Spinal cord (tissue), 10 donors: ENCODE measurements at places on chromosomes 11 and 22. TPM values are rescaled to one million over a fixed set of nuclear protein-coding genes. Genes with fewer than 3 reads are reported as not detected.

DNA sequence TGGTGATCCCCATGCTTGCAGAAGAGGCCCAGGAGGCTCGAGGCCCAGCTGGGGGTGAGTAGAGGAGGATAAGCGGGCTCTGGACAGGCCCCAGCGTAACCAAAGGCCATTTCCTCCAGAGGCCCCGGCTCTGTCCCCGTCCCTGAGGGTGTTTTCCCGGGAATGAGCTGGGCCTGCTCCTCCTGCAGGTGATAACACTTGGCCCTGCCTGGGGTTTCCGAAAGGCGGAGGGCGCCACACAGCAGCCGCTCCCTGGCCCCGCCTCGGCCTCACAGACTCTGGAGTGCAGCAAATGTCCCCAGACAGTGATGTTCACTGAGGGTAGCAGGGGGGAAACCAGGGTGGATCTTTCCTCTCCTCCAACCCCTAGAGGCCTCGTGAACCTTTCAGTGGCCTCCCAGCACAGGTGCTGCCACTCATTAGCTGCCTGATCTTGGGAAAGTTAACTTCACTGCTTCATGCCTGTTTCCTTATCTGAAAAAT is 10.5 kb upstream of the MGAT3 start:
- no peak overlapping the region for H3K4me3 ChIP-seq
- H3K27me3 ChIP-seq: no peaks in the 10 kb centered on the region
- H3K27ac ChIP-seq: no peak overlapping the region
- H3K36me3 ChIP-seq: peaks cover 2% of the 10 kb centered on the region

- no peaks in the 10 kb centered on the region for H3K27me3 ChIP-seq
- no peaks in the 10 kb centered on the region for H3K36me3 ChIP-seq
- no peak for DNase-seq
Observed at GRCh38 chr11:12981676-12982522, 27.2 kb upstream of the RASSF10 start.

- H3K27me3 ChIP-seq: no peaks in the 10 kb centered on the region
- H3K27ac ChIP-seq: no peak overlapping the region
- DNase-seq: no peak
- no peaks in the 10 kb centered on the region for H3K36me3 ChIP-seq
Observed at GRCh38 chr22:40211476-40212054, 33.8 kb downstream of the TNRC6B start.

DNA sequence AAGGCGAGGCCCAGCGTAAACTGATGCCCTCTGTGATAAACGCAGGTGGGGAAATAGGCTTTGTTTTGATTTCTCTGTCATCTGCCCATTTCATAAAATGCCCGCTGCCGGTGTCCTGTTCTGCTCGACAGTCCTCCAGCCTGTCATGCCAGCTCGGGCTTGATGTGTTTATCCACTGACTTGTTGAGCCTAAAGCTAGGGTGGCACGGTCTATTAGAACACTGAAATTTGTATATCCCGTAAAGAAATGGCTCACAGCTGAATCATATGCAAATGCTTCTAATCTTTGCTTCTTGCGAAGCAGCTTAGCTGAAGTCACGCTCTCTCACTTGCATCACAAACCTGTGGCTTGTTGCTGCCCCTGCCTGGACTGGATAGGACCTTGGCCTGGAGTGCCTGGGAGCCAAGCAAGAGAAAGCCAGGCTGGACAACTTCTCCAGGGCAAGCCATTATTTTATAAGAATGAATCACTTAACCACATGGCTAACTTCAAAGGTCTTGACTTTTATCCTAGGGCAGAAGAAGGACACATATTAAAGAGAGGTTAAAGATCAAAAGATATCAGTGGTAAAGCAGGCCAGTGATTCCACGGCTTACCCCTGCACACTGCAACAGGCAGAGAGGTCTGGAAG is 33.1 kb downstream of the EHF start:
- DNase-seq: no peak
- H3K27me3 ChIP-seq: no peaks in the 10 kb centered on the region

DNA sequence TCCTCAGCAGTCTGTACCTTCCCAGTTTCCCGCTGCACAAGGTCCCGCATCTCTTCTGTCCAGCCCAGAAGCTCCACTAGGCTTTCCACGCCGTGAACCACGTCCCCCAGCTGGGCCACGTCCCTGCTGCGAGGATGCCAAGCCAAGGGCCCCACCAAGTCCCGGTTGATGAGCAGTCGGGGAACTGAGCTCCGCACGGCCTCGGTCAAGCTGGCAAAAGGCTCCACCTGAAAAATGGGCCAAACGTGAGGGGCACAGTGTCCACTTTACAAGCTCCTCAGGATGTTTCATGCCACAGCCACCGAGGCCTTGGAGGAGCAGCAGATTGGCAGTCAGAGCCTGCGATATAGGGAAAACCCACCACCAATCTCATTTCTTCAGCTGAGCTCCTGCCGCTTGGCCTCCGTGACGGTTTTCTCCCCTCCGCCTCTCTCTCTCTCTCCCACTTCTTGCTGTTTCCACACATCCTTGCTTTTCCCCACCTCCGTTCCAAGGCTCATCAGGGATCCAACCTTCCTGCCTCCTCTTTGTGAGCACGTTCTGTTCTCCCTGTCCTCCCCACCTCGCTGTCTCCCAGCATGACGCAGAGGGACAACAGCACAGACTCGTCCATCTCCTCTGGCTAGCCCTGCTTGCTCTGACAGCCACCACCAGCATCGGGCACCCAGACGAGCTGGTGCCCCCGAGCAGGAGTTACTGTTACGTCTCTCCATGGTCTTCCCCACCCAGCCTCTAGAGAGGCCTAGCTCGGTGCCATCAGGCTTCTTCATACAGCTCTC is 11.5 kb downstream of the RIC8A start:
- no peaks in the 10 kb centered on the region for H3K27me3 ChIP-seq
- no peaks in the 10 kb centered on the region for H3K4me1 ChIP-seq
- peaks cover 47% of the 10 kb centered on the region for H3K36me3 ChIP-seq
- no peak for DNase-seq
- no peak overlapping the region for H3K4me3 ChIP-seq

- H3K27me3 ChIP-seq: no peaks in the 10 kb centered on the region
- DNase-seq: no peak
- H3K36me3 ChIP-seq: no peaks in the 10 kb centered on the region
Observed at GRCh38 chr11:65486570-65487466, 12.0 kb upstream of the MALAT1 start.

GRCh38 chr11:113542420-113542819 is 67.2 kb upstream of the DRD2 start:
- no peaks in the 10 kb centered on the region for H3K27me3 ChIP-seq
- no peaks in the 10 kb centered on the region for H3K36me3 ChIP-seq
- no peak overlapping the region for H3K4me3 ChIP-seq
- DNase-seq: no peak

The TNNT3 gene
- 12.1 TPM for total RNA-seq
